ENCODE measurements at places on chromosomes 11 and 22.
A peak's percentile ranks its signal among the peaks of the same experiment; 100 is the strongest.

DNA sequence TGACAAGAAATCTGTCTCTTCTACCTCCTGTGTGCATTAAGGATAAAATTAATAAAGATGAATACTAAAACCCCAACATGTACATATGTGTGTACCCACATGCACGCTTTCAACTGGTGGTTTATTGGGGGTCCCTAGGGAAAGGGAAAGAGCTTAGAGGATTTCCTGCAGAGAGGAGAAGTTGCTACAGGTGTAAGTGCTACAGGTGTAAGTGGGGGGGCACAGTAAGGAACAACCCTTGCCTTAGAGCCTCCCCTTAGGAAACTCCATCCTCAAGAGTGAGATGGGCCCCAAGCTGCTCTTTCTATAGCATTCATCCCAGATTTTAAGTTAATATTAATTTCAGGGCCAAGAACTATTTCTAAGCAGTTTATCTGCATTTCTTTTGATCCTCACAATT lies 11.9 kb upstream of the ABCC8 start:
- no peak for DNase-seq

DNA sequence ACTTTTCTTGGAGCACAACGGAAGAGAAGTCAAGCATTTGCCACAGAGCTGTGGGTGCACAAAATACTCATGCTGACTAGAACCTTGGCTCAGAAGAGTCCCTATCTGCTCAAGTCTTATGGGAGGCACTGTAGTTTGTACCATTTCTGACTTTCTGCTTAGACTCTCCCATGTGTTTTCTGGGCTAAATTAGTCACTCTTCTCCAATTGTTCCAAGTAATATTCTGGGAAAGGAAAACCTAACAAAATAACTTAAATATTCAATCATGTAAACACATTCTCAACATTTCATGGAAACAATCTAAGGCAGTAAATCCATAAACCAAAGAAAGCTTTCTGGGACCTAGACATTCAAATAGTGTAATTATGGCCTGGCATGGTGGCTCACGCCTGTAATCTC lies 220.7 kb downstream of the SWAP70 start:
- no peak for DNase-seq

GRCh38 chr11:110092111-110092514 lies 1.1 kb upstream of the ZC3H12C start:
- DNase-seq: no peak

DNA sequence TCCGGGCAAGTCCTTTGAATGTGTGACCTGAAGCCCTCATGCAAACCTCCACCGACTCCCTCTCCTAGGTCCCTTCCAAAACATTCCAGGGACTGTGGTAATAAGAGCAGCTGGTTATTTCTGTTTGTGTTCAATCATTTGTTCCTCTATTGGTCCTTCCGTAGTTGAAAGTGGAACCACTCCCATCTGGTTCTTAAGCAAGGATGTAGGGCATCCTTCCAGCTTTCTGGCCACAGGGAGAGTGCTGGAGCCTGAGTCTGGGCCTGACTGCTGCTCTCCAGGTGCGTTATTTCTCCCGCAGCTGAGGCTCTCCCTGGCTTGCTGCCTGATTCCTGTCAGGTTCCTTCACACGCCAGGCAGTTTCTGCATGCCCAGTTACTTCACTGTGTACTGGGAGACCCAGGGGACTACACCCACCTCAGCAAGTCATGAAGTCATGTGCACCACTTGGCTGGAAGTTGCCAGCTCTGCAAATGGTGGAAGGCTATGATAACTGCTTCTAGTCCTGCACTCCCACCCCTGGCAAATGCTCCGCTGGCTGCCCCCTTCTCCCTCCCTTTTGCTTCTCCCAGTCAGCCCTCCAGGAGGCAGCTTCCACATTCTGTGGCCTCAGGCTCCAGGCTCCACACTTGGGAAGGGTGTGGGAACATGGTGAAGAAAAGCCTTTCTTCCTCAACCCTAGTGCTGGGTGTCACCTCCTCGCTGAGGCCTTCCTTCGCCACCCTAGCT lies 4.0 kb upstream of the ALX4 start:
- DNase-seq: no peak

DNA sequence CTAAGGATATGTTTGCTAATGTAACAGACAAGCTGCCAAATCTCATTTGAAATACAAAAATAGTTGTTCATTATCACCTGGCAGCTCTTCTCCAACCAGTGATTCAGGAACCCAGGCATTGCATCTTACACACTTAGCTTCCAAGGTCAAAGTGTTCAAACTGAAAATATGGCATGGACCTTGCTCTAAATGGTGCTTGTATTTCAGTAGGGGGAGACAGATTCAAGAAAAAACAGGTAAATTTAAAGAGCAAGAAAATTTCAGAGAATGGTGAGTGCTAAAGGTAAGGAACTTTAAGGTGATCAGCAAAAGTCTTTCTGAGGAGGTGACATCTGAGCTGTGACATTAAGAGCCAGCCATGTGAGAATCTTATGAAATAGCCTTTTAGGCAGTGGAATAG lies 82.8 kb upstream of the E2F8 start:
- no peak for DNase-seq

GRCh38 chr22:40443732-40444131 lies 73.3 kb downstream of the SGSM3 start:
- DNase-seq: no peak

DNA sequence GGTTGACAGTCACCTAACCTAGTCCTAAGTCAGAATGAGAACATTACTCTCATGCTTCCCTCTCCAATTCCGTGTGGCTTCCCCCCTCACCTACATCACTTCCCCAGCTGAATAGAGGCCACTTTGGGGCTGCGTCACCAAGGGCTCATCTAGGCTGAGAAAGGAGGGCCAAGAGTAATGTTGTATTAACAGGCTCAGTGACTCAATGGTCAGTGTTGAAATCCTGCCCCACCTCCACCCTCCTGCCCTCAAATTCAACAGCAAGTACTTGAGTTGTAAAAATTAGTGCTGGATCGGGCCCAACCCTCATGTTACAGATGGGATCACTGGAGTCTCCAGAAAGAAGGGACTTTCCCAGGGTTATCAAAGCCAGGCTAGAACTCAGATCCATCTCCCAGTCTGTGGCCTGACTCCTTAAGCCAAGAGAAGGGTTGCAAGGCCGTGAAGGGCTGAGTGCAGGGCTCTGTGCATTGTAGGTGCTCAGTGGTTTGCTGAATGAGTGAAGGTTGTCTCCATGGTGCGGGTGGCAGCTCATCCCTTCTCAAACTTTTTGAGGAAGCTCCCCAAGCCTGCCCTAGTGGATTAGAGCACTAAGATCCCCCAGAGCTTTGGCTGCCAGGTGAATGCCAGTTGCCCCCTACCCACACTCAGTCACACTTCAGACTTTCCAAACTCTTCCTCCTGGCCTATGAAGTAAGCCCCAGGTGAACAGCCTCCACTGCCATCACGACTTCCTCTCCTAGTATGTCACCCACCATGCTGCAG lies 3.2 kb downstream of the DGAT2 start:
- no peak for DNase-seq

DNA sequence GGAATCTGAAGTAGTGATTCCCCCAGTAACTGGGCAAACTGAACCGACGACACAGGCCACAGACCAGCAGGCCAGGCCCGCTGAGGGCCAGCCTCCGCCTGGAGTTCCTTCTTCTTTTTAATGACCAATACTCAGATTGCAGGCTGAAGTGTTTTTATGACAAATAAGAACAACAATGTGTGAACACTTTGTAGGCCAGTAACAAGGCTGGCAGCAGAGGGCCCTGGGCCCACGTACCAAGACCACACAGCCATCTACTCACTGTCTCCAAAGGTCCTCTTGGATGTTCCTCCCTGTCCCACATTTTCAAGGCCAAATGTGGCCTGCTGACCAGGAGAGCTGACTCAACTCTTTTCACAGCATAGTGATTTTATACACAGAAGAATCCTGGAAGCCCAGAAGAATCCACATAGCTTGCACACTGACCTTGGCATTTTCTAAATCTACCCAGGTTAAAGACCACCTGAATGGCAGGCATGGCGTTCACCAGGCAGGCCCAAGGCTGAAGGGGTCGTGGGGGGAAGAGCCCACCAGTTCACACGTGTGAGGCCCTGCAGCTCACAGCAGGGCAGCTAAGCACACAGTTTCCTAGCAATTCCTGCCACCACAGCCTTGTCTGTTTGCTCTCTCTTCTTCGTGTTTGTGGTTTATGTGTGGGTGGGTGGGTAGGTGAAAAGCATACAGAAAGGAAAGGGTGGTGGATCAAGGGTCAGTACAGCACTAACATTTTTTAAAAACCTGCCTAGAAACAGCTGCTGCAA lies 13.3 kb downstream of the SMCO4 start:
- peak; percentile 23 for DNase-seq

GRCh38 chr11:64841592-64842365 lies 2.7 kb downstream of the CDC42BPG start:
- DNase-seq: no peak

GRCh38 chr11:20156876-20157613 lies 3.2 kb downstream of the DBX1 start:
- peak; percentile 3 for DNase-seq

GRCh38 chr11:129702410-129703398 lies 112.9 kb upstream of the TMEM45B start:
- DNase-seq: no peak

DNA sequence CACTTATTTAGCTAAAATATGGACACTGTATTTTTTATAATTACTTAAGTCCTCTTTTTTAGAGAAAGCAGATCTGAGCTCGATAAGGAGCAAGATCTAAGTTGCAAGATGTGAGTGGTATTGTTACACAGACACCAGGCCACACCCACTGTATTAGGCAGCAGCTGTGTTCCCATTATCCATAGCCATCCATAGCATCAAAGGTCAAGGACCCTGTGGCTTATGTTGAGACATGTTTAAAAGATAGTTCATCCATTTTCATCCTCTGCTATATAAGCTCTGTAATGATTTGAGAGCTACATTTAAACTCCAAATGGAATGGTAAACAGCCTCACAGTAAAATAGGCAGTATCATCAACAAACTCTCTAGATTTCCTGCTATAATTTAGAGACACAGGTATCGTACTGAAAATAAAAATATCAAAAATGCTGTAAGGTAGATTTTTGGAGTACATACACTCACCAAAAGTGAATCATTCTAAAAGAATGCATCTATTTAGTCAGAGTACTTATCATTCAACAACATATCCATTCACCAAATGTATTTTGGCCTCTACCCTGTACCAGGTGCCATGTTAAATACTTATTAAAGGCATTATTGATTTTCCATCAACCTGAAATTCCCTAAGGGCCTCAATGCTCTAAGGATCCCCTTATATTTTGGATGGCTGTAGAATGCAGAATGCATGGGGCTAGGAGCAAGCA lies 574.0 kb downstream of the LRRC4C start:
- no peak for DNase-seq

GRCh38 chr11:21604564-21604963 lies 588.3 kb upstream of the ANO5 start:
- no peak for DNase-seq

DNA sequence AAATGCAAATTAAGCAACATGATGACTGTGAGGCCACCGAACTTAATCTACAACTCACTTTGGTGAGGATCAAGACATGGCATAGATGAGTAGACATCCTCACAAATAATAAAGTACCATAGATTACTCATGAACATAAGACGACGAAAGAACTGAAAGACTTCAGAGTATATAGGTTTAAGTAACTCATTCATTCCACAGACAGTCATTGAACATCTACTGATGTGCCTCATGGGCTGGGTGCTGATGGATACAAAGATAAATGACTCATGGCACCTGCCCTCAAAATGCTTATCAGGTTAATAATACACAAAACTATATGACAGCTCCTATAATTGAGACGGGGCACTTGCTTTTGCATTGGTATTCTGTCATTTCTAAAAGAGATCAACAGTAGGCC lies 63.3 kb downstream of the ZC3H12C start:
- no peak for DNase-seq

- no peak for DNase-seq
Measured at GRCh38 chr11:117916956-117917355, 12.2 kb downstream of the TMPRSS13 start.

- peak; percentile 68 for DNase-seq
Measured at GRCh38 chr11:1515082-1516060, 28.8 kb upstream of the MOB2 start.

DNA sequence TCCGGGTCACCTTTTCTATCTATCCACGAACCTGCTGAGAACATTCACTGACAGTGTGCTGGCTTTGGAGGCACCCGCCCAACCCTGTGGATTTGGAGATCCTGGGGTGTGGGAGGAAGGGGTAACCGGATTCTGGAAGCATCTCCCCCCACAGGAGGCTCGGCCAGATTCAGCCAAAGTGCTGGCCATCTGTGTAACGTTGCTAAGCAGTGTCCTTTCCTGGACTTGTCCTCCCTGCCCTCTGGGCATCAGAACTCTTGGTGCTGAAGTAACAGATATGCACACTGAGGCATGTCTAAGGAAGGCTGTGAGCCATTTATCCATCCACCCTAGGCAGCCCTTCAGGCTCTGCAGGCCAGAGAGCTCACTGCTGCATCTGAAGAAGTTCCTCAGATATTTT lies 85.7 kb downstream of the SNX19 start:
- DNase-seq: no peak

- DNase-seq: no peak
Measured at GRCh38 chr11:102119997-102120396, 9.8 kb downstream of the YAP1 start.

- no peak for DNase-seq
Measured at GRCh38 chr11:94769880-94770279, 1.7 kb downstream of the AMOTL1 start.

GRCh38 chr22:20304646-20305045 lies 15.2 kb downstream of the DGCR6L start:
- DNase-seq: no peak

GRCh38 chr11:116051494-116051893 lies 547.3 kb upstream of the CADM1 start:
- no peak for DNase-seq

DNA sequence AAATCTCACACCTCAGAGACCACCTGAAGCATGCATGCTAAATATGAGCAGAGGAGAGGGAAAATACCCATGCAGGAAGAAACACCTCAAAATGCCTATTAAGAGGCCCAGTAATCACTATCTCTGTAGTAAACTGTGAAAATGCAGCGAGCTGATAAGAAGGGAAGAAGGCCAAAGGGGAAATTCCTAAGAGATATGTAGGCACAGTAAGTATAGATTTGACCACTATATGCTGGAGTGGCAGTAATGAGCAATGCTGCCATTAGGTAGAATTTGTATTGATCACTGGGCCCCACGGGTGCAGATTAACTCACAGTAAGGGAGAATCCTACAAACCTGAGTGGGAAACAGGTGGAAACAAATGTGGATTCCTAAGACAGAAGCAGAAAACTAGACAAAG lies 1813.1 kb upstream of the RAG2 start:
- DNase-seq: no peak

All from immature natural killer cell (primary cell).